ENCODE measurements at places on chromosomes 5 and 9.

- no peak for DNase-seq
These were observed 43.1 kb downstream of the TNFAIP8 start for GRCh38 chr5:119398727-119399466.

GRCh38 chr5:148732692-148733091, 78.4 kb upstream of the HTR4 start:
- DNase-seq = no peak

DNA sequence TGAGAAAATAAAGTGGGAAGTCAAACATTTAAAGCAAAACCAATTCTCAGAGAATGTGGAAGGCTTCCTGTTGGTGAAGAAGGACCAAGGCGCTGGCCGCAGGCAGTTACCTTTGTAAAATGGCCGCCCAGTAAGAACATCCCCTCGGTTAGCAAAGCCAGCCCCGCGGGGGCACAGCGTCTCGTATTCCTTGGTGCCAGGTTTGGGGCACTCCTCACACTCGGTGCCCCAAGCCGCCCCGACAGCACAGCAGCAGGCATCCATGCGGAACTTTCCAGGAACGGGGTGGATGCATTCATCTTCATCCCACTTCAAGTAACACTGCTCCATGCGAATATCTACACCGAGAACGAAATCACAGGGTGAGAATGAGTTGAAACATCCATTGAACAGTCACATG, 192.8 kb downstream of the FBN2 start:
- DNase-seq = no peak

DNA sequence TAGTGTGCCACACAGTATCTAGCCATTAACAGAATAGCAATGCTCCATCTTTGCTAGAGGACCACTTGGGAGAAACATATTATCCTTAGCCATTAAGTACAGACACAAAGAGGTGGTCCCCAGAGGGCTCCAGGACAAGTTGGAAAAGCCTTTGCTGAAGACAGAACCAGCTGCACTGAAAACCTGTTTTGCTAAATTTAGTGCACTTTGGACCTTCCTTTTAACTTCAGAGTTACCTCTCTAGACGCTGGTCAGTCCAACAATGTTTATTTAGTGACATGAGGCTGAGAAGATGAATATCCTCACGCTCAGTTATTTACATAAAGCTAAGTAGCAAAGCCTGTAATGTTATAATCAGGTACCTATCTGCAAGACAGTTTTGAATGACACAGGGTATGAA, 265.0 kb upstream of the ZNF608 start:
- no peak for DNase-seq

DNA sequence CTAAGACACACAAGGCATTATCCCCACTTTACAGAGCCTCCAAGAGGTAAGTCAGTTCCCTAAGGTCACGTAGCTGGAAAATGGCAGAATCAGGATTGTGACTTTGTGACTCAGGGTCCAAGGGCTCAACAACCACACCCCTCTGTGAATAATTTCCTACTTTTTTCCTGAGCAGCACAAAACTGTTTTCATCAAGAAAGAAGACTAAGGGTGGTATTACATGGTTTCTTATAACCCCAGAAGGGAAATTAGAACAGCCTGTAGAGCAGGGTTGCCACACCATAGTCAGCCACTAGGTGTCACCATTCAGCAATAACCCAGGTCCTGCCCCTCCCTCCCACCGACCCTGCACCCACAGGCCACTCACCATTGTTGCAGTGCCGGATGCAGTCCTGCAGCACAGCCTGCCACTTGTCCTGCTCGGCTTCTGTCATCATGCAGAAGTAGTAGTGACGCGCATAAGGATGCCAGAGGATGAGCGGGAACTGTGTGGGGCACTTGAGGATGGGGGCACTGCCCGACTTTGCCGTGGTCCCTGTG, 72.1 kb downstream of the LRSAM1 start:
- no peak for DNase-seq

DNA sequence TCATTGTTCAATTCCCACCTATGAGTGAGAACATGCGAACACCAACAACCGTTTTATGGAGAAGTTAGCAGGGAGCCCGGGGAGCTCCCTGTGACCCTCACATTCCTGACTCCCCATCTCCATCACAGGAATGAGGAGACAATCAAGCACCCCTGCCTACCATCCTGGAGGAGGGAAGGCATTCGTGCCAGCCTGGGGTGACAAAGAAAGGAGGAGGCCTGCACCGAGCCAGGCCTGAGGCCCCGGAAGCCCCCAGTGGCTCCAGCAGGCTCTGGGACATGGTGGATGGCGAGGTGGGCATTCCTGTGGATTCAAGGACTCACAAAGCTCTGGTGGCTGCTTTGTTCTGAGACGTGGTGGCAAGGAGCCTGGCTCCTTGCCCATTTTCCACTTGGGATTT, 36.5 kb upstream of the UGT3A1 start:
- no peak for DNase-seq

DNA sequence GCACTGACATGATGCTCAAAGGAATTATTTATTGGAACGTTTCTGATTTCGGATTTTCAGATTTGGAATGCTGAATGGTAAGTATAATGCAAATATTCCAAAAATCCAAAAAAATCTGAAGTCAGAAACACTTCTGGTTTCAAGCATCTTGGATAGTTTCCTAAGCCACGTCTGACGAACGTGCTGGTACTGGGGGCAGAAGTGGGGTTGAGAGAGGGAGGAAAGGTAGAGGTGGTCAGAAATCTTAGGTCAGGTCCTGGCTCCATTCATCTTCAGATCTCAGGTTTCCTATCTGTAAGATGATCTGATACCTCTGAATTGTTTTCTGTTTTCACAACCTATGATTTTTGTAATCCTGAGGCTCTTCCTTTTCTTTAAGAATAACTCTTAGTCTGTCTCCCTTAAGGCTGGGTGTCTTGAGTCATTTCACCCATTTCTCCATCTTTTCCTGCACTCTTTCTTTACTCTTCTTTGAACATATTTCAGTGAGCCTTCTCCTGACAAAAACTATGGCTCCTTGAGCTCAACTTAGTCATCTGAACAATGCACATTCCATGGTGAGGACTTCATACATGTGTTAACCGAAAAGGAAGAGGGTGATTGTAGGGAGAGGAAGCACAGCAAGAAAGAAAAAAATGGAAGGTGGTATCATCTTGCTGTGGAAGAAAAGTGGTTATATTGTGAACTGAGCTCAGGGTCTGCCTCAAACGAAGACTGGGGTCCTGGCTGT, 3.3 kb downstream of the SGCD start:
- DNase-seq = no peak

- DNase-seq = no peak
These were observed 10.1 kb upstream of the MOB3B start for GRCh38 chr9:27539479-27540441.

DNA sequence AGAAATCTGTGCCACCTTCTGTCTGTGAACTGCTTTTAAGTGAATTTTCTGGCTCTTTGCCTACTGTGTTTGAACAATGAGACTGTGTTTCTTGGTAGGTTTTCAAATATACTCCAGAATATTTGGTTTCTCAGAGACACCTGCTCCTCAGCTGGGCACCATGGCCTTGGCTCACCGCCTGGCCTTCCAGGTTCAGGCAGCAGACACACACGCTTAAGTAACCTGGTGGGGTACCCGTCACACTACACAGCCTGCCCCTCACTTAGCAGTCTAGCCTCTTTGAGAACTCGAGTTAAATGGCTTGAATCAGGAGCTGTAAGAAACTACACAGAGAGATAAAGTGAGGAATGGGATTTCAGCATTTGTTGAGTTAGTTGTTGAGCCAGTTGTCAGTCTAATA, 530.5 kb downstream of the MTRR start:
- DNase-seq = no peak

- no peak for DNase-seq
These were observed 14.3 kb downstream of the KDM3B start for GRCh38 chr5:138366632-138367382.

- no peak for DNase-seq
These were observed 38.7 kb upstream of the C6 start for GRCh38 chr5:41252036-41252435.

- DNase-seq = no peak
These were observed 2.6 kb downstream of the ZNF79 start for GRCh38 chr9:127426756-127427155.

GRCh38 chr9:16745359-16745758, 125.1 kb downstream of the BNC2 start:
- DNase-seq = no peak

DNA sequence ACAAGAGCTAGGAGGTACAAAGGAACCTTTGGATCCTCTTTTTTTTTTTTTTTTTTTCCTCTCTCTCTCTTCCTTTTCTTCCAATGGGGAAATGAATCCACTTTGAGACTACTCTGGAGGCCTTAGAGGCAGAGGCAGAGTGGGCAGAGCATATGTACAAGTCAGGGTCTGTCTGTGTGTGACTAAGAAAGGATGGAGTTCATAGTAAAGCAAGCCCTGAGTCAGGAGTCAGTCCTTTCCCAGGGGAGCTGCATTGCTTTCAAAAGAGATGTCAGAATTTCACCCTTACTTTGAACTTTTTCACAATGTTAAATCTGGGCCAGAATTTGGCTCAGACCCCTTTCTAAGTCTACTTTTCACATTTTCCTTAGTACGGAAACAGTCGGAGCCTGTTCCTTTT, 792.4 kb upstream of the C9orf72 start:
- no peak for DNase-seq

DNA sequence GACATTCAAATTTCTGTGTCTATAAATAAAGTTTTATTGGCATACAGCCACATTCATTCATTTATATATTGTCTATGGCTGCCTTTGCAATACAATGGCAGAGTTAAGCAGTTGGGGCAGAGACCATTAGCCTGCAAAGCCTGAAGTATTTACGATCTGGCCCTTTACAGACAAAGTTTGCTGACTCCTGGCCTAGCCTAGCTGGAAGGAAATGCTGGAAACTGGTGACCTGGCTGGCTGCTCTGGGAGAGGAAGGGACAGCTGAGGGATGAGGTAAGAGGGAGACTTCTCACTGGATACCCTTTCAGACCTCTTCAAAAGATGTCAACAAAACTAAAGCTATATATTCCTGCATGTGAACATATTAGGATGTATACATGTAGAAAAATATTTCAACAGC, 66.0 kb upstream of the PPARGC1B start:
- no peak for DNase-seq

DNA sequence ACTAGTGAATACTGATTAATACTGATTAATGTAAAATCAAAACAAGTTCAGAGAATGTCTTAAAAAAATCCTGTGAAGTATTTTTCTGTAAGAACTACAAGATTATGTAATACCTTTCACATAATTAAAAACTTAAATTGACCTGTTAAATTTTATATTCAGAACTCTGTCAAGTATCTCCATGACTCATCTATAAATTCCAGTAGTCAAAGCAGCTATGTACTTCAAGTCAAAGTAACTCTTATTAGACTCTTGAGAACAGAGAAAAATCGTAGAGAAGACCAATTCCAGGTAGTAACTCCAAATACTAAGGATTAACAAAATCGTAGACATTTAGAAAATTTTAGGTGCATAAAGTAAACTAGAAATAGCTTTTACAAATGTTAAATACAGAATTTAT, 77.1 kb downstream of the HOMER1 start:
- DNase-seq = no peak

DNA sequence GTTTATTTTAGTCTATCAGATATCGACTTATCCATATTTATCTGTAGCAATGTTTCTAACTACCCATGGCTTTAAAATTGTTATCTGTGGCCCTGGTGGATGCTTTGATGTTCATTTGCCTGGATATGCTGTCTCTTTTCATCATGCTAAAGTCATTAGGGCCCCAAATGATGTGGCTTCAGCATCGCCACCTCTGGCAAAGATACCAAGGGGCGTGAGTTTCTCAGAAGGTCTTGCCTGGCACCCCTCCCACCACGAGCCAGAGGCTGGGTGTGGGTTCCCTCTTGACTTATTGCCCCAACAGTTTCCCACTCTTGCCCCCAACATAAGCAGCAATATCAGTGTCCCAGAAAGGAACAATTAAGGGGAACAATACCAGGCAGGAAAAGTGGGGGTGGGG, 5.4 kb downstream of the ROPN1L start:
- no peak for DNase-seq

DNA sequence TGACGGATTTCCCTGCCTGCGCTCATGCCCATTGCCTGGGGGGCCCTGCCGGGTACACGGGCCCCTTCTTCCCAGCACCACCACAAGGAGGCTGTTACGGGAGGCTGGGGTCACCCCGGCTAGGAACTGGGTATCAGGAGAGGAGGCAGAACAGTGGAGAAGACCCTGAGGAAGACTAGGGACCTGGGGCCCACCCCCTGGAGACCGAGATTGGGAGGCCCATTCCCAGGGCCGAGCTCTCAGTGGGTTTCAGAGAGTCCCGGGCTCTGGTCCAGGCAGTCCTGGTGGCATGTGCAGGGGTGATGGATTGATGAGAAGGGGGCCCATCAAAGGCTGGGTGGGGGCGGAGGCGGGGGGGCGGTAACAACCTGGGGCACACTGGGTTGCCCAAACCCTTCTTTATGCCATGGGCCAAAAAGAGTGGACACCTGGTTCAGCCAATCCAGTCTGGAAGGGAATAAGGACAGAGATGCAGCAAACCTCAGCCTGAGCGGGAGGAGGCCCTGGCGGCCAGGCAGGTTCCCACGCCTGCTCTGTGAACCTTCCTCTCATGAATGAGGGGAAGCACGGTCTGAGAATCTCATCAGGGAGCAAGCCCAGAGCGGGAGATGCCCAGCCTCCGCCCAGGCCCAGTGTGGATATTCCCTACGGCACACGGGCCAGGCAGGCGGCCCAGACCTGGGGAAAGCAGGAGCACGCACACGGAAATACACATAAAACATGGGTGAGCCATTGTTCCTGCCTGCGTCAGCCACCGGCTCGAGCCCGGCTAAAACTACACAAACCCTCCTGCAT, 785 bp upstream of the P4HA2 start:
- DNase-seq = no peak

- no peak for DNase-seq
These were observed 113.9 kb downstream of the TMEM174 start for GRCh38 chr5:73286896-73287295.

GRCh38 chr9:110355911-110356310, 18.2 kb upstream of the TXNDC8 start:
- DNase-seq = no peak

GRCh38 chr5:11324521-11325289, 563.7 kb upstream of the DAP start:
- no peak for DNase-seq

All from activated CD4-positive, alpha-beta T cell treated with anti-CD3 and anti-CD28 coated beads for 1 hour (primary cell).